ENCODE measurements at places on chromosomes 7 and 10. TPM values are rescaled to one million over a fixed set of nuclear protein-coding genes. Genes with fewer than 3 reads are reported as not detected.

The RBP4 gene
- not detected for total RNA-seq

DNA sequence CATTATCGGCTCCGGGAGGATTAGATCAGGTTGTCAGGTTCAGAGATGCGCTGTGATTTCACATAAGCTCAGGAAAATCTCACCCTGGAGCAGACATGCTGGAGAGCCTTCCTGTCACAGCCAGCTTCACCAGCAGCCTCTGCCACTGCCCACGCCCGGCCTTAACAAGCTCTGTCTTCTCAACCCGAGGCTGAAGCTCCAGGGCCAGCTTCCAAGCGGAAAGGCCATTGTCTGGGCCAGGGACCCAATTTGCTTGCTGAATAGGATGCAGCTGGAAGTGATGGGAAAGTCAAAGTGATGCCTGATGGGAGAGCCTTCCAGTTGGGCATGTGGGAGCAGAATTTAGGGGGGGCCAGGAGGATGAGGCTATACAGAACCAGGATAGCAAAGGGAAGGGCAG, 36.3 kb downstream of the C10orf105 start:
- no peak for DNase-seq

DNA sequence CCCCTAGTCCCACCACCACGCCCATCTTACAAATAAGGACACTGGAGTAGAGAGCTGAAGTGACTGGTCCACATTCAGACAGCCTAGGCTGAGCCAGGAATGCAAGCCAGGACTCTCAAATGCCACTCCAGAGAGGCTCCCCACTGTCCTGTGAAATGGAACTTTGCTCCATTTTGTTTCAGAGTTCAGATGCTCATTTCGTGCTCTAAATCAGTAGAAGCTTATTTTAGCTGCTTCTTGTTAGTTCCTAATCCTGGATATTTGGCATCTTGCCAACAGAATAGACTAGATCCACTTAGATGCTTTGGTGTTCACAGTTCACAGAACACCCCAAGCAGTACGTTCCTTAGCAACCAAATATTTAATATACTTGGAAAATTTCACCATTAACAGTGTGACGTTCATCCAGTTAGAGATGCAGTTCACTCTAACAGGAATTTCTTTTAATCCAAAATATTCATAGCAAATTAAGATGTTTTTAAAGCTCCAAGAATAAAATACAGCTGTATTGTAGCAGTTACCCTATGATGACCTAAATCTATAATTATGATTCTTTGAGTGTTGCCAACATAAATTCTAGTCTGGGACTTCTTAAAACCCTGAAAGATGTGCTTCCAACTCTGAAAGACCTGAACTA, 7.3 kb downstream of the MMP21 start:
- no peak for DNase-seq

DNA sequence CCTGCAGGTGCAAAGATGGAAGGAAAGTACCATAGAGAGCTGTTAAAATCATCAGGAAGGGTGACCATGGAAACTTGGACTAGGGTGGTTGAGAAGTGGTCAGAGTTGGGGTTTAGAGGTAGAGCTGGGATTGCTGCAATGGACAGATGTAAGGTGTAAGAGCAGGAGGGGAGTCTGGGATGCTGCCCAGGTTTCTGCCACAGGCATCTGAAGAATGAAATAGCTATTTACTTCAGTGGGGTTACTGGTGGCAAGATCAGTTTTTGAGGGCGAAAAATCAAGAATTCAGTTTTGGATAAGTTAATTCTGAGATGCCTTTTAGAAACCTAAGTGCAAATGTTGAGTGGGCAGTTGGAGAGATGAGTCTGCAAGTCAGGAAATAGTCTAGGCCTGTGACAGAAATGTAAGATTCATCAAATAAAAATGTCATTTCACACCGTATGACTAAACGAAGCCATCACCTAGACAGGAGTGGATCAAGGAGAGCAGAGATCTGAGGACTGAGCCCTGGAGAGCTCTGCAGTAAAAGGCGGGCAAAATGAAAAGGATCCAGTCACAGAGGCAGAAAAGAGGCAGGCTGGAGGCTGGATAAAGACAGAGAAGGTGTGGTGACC, 22.7 kb upstream of the TOMM7 start:
- no peak for DNase-seq

DNA sequence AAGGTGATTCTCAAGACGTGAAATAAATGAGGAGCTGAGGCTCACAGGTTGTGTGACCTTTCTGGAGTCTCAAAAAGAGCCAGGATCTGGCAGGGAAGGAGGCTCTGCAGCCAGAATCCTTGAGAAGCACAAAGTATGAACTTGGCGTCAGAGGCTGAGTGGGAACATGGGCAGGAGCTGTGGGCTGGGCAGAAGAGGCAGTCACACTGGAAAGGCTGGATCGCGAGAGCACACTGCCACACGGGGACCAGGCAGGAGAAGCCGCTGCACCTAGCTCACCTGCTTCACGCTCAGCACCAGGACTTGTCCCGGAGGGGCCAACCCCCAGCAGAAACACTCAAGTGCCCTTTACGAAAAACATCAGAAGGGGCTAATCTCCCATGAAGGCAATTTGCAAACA, 535.0 kb downstream of the TNS3 start:
- no peak for DNase-seq

DNA sequence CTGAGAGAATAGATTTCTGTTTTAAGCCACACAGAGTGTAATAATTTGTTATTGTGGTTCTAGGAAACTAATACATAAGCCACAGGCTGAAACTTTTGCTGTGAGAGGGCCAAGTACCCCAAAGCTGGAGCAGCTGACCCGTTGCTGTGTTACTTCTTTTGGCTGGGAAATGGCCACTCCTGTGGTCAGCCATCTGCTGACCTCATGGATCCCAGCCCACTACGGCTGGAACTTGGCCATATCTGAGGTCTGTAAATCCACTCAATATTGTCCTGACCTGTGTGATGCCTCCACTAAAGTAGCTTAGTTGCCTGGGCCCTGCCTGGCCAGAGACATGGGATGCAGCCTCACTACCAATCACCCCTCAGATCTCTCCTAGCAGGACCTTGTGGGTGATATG, 17.4 kb upstream of the LOXL4 start:
- no peak for DNase-seq

The NXPH1 gene
- total RNA-seq: not detected
